ENCODE measurements at places on chromosomes 2 and 18.

GRCh38 chr2:81328968-81329367, 1024.4 kb upstream of the LRRTM1 start:
- no peak for DNase-seq

- no peak for DNase-seq
These were observed 69.4 kb downstream of the RHOB start for GRCh38 chr2:20516291-20516645.

GRCh38 chr2:231343006-231343710, 52.4 kb upstream of the B3GNT7 start:
- DNase-seq, result no peak

DNA sequence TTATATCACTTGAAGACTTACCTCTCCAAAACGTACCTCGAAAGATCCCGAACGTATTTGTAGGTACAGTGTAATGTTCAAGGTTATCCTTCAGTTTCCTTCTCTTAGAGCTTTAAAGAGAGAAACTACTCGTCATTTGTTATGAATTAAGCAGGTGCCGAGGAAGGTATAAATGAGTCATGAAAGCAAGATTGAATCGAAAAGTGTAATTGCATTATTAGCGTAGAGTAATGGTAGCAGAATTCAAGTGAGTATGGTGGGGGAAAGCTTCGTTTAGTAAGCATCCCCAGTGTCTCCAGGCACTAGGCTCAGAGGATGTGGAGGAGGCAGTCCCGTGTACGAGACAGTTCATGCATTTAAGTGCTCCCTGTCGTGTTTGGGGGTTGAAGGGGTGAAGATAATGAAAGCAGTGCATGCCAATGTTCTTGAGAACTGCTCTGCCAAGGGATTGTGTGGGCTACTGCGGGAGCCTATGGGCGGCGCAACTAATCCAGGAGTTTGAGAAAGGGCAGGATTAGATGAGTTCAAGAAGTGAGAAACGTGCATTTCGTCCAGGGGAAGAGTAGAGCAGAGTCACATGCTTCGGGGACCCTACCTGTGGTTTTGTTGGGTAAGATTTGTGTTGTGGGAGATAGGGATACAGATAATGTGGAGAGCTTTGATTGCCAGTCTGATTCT, 858 bp downstream of the POLR1B start:
- DNase-seq, result peak; percentile 1

GRCh38 chr2:75604484-75604883, 42.1 kb upstream of the MRPL19 start:
- DNase-seq, result no peak

GRCh38 chr18:3840766-3841165, 390.8 kb downstream of the TGIF1 start:
- DNase-seq, result no peak

DNA sequence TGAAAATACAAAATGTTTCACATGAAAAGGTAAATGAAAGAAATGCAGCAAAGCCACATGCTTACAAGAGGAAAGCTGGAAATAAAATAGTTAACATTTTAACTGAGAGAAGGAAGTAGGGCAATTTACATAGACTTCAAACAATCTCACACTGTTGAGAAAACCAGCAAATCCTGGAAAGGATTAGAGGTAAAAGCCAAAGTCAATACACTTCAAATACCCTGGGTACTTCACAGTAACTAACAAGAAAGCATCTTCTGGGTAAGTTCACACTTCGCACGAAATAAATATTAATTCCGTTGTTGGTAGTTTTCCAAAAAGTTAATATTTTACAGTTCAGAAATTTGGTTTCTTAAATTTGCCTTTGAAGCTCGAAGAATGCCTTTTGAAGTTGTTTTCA, 3.5 kb upstream of the ERICH2 start:
- DNase-seq, result no peak

DNA sequence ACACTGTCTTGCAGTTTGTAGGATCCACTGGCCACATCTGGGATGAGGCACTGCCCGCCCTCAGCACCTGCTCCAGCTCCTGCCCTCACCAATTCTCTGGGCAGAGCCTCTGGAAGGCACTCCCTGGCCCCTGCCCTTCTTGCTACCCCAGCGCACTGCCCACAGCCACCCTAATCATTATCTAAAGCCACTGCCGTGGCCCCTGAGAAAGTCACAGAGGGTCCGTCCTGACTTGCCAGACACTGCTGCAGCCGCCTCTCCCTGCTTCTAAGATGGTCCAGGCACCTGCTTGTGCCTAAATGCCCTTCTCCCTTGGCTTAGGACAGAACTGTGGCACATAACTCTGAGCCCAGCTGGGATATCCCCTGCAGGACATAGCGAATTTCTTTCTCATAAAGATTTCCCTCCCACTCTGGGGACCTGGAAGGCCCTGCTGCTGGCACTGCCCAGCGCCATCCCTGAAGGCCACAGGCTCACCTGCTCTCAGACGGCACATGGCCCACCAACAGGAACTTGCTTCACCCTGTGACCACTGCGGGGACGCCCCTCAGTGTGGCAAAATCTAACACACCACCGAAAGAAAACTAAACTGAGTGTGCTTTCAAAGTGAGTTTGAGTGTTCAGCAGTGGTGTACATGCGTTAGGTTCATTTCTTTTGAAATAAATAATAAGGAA, 244.9 kb downstream of the HDAC4 start:
- no peak for DNase-seq

- DNase-seq, result no peak
These were observed 80.9 kb downstream of the PTRHD1 start for GRCh38 chr2:24712296-24712695.

DNA sequence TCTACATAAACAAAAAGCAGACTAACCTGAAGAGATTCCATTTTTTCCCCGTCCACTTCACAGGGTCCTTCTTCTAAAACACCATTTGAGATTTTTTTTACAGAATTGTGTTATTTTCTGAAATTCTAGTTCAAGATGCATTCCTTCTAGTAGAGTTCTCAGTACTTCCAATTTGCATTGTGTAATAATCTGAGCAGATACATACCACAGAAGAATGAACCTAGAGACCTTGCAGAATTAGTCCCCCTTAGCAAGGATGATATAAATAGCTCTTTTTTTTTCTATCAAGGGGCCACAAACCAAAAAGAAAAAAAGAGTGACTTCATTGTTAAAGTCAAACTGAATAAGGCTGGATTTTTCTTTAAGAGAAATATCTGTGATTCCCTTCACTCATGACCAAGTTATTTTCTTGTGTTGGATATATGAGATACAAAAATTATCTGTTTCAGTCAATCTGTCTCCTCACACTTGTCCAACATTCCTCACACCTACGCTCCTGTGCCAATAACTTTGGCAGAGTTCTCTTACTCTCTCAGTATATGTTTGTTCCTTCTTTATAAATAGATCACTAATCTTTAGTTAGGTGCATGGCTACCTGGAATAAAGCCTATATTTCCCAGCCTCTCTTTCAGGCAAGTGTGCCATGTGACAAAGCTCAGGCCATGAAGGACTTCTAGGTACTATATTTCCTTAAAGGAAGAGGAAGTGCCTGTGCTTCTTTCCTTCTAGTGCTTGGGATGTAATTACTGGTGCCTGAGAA, 183.5 kb downstream of the ZNF385B start:
- DNase-seq, result no peak

GRCh38 chr2:210474776-210475175, 1.8 kb downstream of the LANCL1 start:
- no peak for DNase-seq

- no peak for DNase-seq
These were observed 10.0 kb downstream of the HK2 start for GRCh38 chr2:74843899-74844298.

- no peak for DNase-seq
These were observed 587.0 kb upstream of the DSEL start for GRCh38 chr18:68103561-68103960.

DNA sequence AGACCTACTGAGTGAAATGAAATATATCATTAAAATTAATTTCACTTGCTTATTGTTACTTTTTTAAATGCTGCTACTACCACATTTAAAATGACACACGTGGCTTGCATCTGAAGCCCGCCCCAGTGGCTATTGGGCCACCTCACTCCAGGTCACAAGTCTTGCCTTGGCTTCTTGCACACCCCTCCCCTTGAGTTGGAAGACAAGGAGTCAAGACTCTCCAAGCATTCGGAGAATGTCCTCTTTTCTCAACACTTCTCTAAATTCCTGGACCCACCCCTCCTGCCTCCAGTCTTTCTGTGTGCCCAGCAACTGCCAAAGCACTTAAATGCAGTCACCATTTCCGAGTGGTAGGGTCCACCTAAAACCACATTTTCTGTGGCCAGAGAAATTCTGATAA, 73.4 kb downstream of the ZBTB7C start:
- DNase-seq, result no peak

- DNase-seq, result no peak
These were observed 202.7 kb downstream of the AGPS start for GRCh38 chr2:177595126-177595845.

DNA sequence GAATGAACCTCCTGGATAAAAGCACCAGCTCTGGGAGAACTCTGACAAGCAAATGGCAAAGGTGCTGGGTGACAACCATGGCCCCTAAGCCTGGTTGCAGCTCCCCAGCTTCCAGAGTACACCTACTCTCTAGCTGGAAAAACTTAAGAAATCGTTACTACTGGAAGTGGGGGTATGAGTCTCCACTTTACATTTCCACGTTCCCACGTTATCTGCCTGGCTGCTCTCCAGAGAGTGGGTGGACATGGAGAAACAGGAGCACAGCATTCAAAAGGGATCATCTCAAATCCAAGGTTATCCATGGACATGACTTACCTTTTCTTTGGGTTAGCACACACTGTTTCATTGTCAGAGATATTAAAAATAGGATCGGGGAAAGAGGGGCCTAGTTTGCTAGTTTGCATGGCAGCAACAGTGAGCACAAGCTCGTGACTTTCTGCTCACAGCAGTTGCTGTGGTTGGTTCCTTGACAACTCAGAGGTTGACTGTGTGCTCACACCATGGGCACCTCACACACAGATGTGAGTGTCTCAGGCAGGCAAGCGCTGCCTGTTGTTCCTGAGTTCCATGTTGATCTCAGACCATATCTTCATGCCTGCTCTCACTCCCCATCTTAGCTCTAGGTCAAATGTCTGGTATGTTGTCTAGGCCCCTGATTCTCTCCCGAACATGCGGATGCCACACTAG, 32.5 kb downstream of the PTPN18 start:
- no peak for DNase-seq

GRCh38 chr2:156841321-156841720, 405.1 kb downstream of the GPD2 start:
- no peak for DNase-seq

GRCh38 chr2:145769011-145769716, 1249.2 kb upstream of the ZEB2 start:
- no peak for DNase-seq

- DNase-seq, result no peak
These were observed 104.7 kb downstream of the MYT1L start for GRCh38 chr2:2226326-2226725.

DNA sequence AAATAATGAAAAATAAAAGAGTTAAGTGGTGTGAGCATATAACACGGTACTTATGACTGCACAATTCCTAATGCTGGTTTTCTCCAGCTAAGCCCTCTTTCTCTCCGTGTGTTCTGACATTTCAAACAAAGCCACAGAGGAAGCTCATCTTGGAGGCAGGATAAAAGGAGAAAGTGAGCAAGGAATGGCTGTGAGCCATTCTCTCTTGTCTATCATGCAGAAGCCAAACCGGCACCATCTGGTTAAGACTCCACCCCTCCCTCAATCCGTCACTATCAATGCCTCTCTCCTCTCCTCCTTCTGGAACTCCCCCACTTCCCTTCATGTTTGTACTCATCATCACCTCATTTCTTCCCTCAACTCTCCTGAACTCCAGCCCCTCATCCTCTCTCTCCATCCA, 210.4 kb downstream of the TMEM163 start:
- DNase-seq, result no peak

DNA sequence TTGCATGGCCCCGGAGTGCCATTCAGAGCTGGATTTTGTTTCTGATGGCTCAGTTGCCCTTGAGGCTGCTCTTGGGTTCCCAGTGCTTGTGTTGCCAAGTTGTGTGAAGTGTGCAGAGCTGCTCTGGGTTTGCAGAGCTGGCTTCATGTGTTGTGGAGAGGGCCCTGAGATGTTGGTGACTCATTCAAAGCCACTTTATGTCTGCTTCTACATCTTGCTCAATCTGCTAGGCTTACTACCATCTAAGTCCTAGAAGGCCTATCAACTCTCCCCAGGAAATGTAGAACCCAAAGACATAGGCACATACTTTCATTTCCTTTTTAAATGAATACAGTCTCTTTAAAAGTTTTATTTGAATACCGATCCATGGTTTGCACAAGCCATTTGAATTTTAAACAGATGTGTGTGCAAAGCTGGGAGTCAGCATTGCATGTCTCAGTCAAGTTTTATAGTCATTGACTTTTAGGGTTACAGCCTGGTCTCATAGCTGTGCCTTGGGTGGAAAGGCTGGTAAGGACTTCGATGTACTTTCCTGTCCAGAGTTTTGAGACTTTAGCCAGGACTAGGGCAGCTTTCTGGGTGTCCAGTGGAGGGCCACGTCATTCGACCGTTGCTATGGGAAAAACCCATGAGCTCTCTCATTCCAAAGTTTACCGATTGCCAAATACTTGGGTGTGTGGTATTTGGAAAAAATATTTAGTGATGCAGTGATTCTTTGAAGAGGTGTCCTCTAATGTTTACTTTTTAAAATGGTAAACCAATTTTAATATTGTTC, 105.0 kb downstream of the LTBP1 start:
- no peak for DNase-seq

GRCh38 chr2:176936410-176936809, 276.2 kb upstream of the HNRNPA3 start:
- no peak for DNase-seq

DNA sequence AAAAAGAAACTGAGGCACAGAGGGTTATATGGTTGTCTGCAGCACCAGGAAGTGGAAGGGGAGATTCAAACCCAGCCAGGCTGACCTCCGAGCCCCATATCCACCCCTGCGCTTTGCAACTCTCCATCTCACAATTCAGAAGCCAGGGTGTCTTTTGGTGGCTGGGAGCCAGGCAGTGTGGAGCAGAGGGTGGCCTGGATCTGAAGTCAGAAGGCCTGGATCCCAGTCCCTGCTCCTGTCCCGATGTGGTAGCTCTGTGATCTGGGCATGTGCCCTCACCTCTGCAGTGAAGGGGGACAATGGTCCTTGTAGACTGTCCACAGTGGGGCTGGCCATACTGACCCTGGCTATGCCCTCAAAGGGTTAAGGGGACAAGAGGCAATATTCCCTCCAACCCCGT, 57.0 kb downstream of the CIB4 start:
- DNase-seq, result no peak

- DNase-seq, result no peak
These were observed 45.9 kb downstream of the PXDN start for GRCh38 chr2:1698188-1698945.

- DNase-seq, result no peak
These were observed 3.1 kb downstream of the KCNE4 start for GRCh38 chr2:223055140-223055539.

DNA sequence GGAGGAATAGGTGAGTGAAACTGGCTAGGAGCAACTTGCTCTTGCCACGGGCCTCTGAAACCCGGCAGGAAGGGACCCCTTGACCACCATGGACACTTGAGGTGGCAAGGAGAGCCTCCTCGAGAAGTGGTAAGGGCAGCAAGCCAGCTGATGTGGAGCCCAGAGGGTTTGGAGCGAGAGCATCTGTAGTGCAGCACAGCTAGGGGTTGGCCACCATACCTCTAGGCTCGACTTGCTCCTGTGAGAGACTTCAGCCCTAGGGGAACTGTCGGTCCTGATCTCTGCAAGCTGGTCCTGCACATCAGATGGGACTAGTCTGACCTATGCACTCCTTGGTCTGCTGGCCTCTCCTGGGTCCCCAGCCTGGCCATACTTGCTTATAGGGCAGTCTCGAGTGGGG, 158.4 kb downstream of the CCDC178 start:
- no peak for DNase-seq

All from stimulated activated CD4-positive, alpha-beta T cell treated with anti-CD3 and anti-CD28 coated beads, Interleukin-12 subunit alpha, Interleukin-12 subunit beta, amount 100 ng/mL, for 48 hours (primary cell).